ENCODE measurements at places on chromosomes 12 and 14. TPM values are rescaled to one million over a fixed set of nuclear protein-coding genes. Genes with fewer than 3 reads are reported as not detected.

The B4GALNT3 gene
- under 0.01 TPM for total RNA-seq

The TESPA1 gene
- not detected for total RNA-seq

The OTOGL gene
- under 0.01 TPM for total RNA-seq

The BATF gene
- total RNA-seq: not detected

The CCDC197 gene
- total RNA-seq: not detected

The ACOT4 gene
- 1.7 TPM for total RNA-seq

The ZBTB42 gene
- 4.3 TPM for total RNA-seq

The ANO2 gene
- 0.43 TPM for total RNA-seq

The KRT78 gene
- not detected for total RNA-seq

The ENDOU gene
- total RNA-seq: not detected

The CEBPE gene
- not detected for total RNA-seq

The LMNTD1 gene
- total RNA-seq: not detected

The APOF gene
- not detected for total RNA-seq

The TROAP gene
- total RNA-seq: 11.3 TPM

The IL22 gene
- total RNA-seq: not detected

The GYS2 gene
- not detected for total RNA-seq

The CLEC6A gene
- not detected for total RNA-seq

The WASHC3 gene
- total RNA-seq: 75.1 TPM

The TSPAN8 gene
- total RNA-seq: 0.43 TPM

The CD4 gene
- 1.9 TPM for total RNA-seq

The ZNF891 gene
- 0.86 TPM for total RNA-seq

The ASIC1 gene
- 1.6 TPM for total RNA-seq

The EPYC gene
- not detected for total RNA-seq

The NDRG2 gene
- total RNA-seq: not detected

The ALDH1L2 gene
- 23.3 TPM for total RNA-seq

The C12orf54 gene
- not detected for total RNA-seq

The MYF6 gene
- total RNA-seq: not detected

The TMTC3 gene
- 71.7 TPM for total RNA-seq

The ASCL1 gene
- total RNA-seq: not detected

The KCNH5 gene
- under 0.01 TPM for total RNA-seq

The ANO4 gene
- 13.8 TPM for total RNA-seq

The TXNDC16 gene
- 3.0 TPM for total RNA-seq

The TAS2R43 gene
- 4.5 TPM for total RNA-seq

The CELA1 gene
- not detected for total RNA-seq

The CAPZA3 gene
- total RNA-seq: not detected

The SPIC gene
- total RNA-seq: not detected

Data from fibroblast of villous mesenchyme (primary cell).